Foreskin keratinocyte (primary cell): ENCODE measurements at places on chromosomes 3 and 15. TPM values are rescaled to one million over a fixed set of nuclear protein-coding genes. Genes with fewer than 3 reads are reported as not detected.

GRCh38 chr3:77038930-77039605 is 831 bp upstream of the ROBO2 start:
- DNase-seq: peak; percentile 75

- DNase-seq: no peak
These were observed 22.5 kb upstream of the BHLHE40 start for GRCh38 chr3:4956738-4957137.

DNA sequence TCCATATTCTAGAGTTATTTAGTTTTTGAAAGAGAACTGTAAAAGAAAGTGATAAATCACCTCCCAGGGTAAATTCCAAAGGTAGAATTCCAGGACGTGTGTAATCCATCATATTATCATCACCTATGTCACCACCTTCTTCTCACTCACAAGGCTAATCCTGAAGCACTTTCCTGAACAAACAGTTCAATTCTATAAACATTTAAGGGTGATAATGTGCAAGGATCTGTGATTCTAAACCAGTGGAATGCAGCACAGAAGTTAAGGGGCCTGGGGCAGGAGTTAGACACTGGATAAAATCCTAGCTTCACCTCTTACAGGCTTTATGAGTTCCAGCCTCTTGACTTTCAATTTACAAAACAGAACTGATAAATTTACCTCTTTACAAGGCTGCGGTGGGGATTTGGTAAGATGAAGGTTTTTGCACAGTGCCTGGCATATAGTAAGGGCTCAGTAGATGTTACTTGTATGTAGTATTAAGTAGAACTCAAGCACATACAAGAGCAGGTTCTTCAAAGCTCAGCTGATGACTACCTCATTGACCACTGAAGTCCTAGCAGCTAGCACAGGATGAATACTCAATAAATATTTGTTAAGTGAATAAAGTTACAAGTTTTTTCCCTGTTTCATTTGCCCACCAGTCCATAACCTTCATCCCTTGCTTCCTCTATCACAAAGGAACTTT is 47.3 kb upstream of the CCDC80 start:
- no peak for DNase-seq

DNA sequence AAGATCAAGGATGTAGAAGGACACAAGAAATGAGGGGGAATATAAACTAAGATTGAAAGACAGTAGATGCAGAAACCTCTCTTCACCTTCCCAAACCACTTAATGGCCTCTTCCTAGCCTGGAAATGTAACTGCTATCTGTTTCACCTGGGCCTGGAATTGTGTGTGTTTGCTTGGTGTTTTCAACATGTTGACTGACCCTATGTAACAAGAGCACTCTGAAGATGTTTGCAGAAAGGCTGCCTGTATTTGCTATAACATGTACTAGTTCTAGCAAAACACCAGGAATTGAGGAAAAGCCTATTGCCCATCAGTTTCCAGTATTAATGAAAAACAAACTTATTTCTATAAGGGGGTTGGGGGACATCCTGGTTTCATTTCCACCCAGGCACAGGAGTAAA is 248.3 kb downstream of the WDR72 start:
- DNase-seq: no peak

GRCh38 chr3:55639896-55640765 is 153.0 kb upstream of the WNT5A start:
- DNase-seq: peak; percentile 93

- peak; percentile 76 for DNase-seq
These were observed 410.0 kb downstream of the DIPK2A start for GRCh38 chr3:144381607-144382006.

DNA sequence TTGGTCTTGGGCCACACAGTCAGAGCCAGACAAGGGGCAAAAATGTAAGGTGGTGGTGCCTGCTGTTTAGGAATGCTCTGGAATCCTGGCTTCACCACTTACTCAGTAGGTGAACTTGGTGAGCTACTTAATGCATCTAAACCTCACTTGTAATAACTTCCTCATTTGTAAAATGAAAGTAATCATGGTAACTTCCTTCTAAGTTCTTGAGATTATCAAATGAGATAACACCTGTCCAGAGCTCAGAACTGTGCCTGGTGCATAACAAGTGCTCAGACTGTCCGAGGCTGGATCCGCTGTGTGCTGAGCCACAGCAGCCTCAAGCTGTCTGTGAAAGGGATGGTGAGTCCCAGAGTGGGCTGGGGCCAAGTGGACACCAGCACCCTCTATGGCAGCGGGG is 62.8 kb upstream of the KY start:
- DNase-seq: no peak

DNA sequence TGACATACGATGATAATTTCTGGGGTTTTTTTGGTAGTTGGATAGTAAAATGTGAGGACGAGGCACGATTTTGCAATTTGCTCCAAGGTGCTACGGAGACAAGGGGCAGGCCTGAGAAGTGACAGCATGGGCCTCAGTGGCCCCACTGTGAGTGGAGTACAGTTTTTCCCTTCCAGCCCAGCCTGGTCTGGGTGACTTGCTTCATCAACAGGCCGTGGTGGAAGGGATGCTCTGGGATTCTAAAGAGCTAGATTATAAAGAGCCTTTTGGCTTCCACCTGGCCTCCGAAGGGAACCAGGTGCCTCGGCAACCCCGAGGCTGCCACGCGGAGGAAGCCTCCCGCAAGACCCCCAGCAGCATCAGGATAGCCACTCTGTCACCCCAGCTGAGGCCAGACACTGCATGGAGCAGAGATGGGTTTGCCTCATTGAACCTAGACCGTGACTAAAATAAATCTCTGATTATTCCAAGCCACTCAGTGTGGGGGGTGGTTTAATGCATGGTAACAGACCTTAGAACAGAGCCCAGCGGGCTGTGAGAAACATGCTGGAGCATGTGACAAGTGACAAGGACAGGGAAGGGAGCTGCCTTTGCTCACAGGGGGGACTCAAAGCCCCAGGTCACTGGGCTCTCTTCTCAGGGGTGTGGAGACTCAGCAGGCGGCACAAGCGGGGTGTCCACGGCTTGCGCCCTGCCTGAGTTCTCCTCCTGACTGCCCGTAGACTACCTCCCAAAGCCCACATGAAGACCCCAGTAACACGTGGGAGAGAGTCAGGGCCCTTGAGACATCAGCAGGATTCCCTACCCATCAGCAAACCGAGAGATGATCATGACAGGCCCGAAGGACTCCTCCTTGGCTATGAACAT is 22.6 kb upstream of the SLC41A3 start:
- DNase-seq: no peak

- DNase-seq: no peak
These were observed 131.8 kb downstream of the ADAMTS9 start for GRCh38 chr3:64556046-64556445.

GRCh38 chr3:109269577-109270275 is 46.6 kb downstream of the DPPA2 start:
- no peak for DNase-seq

- DNase-seq: no peak
These were observed 501.8 kb downstream of the ZPLD1 start for GRCh38 chr3:102936511-102937045.

The CRABP1 gene
- not detected in 2 replicates for total RNA-seq

The NFKBIZ gene
- 15.1 and 15.9 TPM in 2 replicates for total RNA-seq

The BNC1 gene
- 140 and 167 TPM in 2 replicates for total RNA-seq

The ADPRH gene
- total RNA-seq: 0.99 and 1.0 TPM in 2 replicates
